ENCODE measurements at places on chromosomes 7 and 10.

DNA sequence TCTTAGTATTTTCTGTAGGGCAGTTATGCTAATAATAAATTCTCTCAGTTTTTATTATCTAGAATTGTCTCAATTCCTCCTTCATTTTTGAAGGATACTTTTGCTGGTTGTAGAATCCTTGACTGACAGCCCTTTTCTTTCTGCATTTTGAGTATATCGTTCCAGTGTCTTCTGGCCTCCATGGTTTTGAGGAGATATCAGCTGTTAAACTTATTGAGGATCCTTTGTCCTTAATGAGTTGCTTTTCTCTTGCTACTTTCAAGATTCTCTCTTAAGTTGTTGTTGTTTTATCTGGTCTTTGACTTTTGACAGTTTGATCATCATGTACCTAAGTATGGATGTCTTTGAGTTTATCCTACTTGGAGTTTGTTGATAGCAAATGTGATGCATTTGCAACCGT, 8.9 kb upstream of the GJC3 start:
- no peak for DNase-seq

GRCh38 chr10:132375795-132376297, 21.2 kb upstream of the PWWP2B start:
- DNase-seq: no peak

GRCh38 chr7:105652359-105652993, 71.2 kb upstream of the EFCAB10 start:
- peak; percentile 43 for DNase-seq

GRCh38 chr10:69715156-69715898, 85.3 kb downstream of the FAM241B start:
- DNase-seq: peak; percentile 26

DNA sequence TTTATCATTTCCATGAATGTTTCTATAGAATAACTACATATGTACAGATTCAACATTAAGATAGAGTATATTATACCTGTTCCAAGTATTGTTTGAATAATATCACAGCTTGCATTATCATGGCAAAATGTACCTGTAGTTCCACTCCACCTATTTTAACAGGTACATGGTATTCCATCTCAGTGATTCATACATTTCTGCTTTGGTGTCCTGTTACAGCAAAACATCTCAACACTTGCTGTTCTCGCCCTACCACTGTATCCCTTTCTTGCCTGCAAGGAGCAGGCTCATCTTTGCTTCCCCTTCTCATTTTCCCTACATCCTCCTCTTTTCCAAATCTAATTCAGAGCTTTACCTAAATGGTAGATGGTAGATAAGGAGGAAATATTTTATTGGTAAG, 27.1 kb upstream of the SGCE start:
- DNase-seq: peak; percentile 28

GRCh38 chr7:8818406-8818805, 385.0 kb downstream of the NXPH1 start:
- no peak for DNase-seq

- DNase-seq: no peak
Observed at GRCh38 chr7:54823776-54824175, 64.8 kb upstream of the SEC61G start.

DNA sequence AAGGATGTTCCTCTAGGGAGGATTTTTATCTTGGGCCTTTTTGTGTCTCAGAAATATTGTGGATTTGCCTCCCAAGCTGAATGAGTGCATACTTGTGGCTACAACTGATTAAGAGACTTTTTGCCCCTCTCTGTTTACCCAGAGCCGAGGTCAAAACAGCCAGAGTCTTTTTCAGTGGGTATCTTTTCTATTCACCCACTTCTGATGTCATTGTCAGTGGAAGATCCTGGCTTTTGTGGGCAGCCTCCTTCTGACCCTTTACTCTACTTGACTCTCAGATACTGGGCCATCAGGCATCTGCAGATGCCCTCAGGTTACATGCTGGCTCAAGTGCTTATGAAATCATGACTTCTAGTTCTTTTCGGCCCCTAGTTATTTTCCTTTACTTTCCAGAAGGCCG, 19.6 kb upstream of the PIP4K2A start:
- DNase-seq: no peak

DNA sequence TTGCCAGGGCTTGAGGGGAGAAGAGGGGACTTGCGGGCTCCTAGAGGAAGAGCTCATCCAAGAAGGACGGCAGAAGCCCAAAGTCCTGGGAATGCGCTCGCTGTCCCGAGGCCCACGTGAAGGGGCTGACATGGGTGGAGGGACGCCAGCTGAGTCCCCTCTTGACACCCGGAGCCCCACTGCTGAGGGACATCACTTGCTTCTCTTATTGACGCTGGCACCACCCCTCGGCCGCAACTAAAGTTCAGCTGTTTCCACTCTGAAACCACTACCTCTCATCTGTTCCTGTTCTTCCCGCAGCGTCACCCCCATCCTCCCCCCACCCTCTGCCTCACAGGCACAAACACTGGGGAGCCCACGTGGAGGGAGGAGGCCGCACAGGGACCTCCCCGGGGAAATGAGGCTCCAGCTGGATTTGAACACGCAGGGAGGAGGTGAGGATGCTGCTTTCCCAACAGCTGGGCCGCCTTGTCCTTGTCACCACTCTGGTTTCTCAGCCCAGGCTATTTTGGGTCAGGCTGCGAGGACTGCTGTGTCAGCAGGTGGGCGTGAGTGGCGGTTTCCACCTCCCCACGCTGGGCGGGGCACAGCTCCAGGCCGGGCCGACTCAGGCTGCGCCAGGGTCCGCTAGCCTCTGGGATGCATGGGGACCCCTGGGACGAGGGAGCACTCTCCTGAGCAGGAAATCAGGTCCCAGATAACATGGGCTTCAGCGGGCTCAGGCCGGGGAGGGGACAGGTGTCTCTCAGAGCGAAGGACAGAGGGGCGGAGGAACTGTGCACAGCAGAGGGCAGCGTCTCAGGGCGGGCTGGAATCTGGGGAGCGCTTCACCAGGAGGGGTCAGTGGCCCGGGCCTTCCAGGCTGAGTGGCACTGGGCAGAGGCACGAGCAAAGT, 156.3 kb downstream of the ZNF248 start:
- no peak for DNase-seq

- no peak for DNase-seq
Observed at GRCh38 chr10:60872451-60872850, 71.5 kb downstream of the RHOBTB1 start.

- DNase-seq: peak; percentile 24
Observed at GRCh38 chr7:103710247-103710646, 264.2 kb upstream of the SLC26A5 start.

- DNase-seq: no peak
Observed at GRCh38 chr10:112711366-112711765, 238.7 kb upstream of the TCF7L2 start.

- no peak for DNase-seq
Observed at GRCh38 chr7:2261611-2262010, 19.6 kb downstream of the NUDT1 start.

DNA sequence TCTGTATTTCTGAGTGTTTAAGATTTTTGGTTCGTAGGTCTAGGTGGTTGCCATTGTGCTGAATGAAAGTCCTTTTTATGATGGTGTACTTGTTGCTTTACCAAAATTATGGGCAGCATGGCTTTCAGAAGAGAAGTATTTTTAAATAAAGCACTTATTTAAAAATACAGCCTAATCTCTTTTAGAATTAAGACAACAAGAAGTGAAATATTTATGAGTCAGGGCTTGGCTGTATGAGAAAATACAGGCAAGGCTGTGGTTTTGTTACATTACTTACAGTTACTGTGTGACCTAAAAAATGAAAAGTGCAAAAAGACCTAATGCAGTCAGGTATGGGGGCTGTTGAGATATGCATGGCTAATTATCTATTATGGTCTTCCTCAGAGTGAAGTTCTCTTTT, 185.2 kb upstream of the PPP1R3A start:
- DNase-seq: no peak

DNA sequence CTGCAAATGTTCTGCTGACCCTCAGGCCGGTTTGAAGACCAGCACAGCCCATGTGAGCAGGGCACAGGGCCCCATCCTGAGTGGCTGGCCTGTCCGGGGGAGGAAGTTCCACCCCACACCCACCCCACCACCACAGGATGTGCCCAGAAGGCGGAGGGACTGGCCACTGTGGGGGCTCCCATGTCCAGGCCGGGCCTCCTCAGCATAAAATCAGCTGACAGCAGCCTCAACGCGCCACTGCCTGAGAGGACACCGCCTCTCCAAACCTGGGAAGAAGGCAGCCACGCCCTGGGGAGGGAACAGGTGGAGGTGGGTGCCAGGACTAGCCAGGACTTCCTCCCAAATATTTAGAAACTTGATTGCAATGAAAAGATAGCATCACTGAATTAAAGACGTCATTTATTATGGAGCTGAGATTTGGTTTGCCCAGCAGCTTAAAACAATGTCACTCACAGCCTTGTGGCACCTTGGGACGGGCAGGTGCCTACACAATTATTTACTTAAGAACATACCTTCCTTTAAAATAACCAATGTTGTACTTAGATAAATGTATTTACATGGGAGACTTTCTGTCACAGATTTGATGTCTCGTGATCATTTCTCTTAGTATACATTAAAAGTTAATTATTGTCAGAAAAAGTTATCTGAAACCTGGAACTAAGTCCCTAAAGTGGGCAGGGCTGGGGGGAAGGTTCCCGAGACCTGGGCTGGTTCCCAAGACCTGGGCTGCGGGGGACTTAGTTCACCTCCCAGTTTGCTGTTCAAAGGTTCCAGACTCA, 27.3 kb upstream of the FAM20C start:
- no peak for DNase-seq

DNA sequence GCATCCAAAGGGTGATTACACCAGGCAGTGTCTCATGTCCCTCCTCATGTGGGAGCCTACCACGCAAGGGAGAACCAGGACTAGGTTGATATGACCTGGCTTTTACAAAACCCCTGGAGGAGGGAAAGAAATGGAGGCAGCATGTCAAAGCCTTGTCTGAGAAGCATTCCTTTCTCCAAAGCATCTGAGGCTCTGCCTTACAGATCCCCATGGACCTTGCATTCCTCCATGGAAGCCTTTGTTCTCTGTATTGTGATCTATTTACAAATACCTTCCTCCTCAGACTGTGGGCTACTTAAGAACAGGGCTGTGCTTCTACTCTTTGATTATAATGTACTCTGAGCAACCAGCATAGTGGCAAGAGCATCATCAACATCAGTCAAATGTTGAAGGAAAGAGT, 197.0 kb downstream of the PLXNA4 start:
- DNase-seq: no peak

DNA sequence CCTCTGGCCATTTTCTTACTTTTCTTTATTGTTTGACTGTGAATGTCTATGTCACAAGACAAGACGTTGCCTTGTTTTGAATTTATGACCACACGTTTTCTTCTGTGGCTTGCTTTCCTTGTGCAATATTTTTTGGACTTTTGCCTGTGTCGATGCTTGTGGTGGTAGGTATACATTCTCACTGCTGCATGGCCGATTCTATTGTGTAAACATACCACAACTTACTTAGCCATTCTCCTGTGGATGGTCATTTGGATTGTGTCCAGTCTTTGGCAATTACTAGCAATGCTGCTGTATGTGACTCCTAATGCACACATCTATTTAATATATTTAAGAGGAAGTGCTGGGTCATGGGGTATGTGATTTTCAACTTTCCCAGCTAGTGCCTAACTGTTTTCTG, 18.0 kb upstream of the DLG5 start:
- DNase-seq: peak; percentile 84

DNA sequence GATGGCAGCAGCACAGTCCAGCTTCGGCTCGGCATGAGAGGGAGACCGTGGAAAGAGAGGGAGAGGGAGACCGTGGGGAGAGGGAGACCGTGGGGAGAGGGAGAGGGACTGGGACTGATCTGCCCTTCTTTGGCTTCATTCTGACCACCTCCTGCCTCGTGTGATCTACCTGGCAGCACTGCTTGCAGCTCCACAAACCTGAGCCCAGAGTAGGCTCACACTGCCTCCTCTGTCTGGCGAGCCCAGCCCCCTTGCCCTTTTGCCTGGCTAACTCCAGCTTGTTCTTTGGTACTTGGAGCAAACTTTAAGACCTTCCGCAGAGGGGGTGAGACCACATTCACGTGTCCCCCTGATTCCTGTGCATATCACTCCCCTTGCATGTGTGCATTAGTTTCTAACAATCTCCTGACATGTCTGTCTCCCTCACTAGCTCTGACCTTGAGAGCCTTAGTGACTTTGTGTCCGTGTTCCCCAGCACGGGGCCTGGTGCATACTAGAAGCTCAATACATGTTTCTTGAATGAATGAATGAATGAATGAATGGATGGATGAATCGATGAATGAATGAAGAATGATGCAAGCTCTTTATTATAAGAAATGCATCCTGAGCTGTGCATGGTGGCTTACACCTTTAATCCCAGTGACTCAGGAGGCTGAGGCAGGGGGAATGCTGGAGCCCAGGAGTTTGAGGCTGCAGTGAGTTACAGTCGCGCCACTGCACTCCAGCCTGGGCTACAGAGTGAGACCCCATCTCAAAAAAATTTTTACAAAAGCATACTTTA, 31.2 kb downstream of the UBTD1 start:
- DNase-seq: no peak

- DNase-seq: peak; percentile 88
Observed at GRCh38 chr10:121753726-121754476, 155.7 kb upstream of the FGFR2 start.

GRCh38 chr7:147818317-147818716, 772.2 kb upstream of the C7orf33 start:
- no peak for DNase-seq

- DNase-seq: peak; percentile 64
Observed at GRCh38 chr7:26398756-26399509, 107.3 kb downstream of the SNX10 start.

- peak; percentile 95 for DNase-seq
Observed at GRCh38 chr10:3850999-3851937, 66.3 kb upstream of the KLF6 start.

DNA sequence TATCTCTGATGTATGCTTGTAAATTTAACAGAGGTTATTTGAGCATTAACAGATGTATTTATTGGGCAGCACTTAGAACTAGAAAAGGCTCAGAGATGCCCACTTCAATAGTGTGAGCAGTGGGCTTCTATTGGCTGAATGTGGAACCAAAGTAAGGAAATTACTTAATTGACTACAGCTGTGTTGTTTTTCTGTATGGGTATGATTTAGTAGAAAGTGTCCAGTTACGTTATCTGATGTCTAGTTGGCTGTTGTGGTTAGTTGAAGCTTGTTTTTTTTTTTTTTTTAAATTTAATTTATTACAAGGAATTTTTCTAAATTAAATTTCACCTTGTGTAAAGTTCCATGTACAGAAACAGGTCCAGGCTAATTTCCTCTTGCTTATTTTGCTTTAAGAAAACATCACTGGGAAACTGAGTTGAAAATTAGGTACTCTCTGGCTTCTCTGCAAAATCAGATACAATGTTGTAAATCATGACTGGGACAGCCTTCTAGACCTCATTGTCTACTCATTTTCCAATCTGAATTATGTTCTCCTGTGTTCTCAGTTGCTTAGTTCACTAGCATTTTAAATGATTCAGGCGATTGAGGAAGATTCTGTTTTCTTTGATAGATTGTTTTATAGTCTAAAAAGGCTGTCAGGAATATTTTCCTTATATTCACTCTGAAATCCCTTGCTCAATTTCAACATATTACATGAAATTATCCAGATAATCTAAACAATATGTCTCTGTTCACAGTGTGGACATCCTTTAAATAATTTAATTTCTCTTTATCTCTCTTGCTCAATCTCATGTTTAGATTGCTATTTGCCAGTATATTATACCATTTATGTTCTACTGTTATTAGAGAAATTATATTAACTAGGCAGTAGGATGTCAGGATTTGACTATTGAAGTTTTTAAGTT, 53.0 kb downstream of the PHF14 start:
- DNase-seq: no peak

- DNase-seq: no peak
Observed at GRCh38 chr7:151122276-151122675, 36.0 kb downstream of the AGAP3 start.

- DNase-seq: no peak
Observed at GRCh38 chr7:3738964-3739363, 437.9 kb downstream of the SDK1 start.
